ENCODE measurements at places on chromosomes 5 and 9.

DNA sequence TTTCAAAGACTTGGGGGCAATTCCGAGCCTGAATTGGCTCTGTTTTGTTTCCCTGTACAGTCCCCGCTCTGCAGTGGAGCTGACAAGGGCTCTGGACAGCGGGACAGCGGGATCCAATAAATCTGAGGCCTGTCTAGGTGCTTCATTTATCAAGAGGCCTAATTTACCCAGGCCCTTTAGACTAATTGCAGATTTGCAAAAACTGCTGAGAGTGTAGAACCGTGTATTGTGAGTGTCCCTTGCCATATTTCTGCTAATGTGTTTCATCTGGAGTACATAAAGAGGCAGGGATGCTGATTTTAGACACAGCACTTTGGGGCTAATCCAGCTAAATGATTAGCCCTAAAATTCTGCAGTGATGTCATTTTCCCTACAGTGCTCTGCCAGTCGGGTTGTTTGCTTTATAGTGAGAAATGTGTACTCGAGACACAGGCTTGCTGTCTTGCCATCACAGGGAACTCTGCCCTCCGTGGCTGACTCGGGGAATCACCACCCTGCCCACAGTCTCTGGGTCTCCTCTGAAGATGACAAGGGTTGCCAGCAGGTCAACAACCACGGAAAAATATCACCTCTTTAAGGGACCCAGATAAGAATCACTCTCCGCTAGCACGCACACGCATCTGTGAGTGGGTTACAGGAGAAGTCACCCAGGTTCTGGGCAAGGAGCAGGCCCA lies 592.0 kb downstream of the BNC2 start:
- DNase-seq: no peak

DNA sequence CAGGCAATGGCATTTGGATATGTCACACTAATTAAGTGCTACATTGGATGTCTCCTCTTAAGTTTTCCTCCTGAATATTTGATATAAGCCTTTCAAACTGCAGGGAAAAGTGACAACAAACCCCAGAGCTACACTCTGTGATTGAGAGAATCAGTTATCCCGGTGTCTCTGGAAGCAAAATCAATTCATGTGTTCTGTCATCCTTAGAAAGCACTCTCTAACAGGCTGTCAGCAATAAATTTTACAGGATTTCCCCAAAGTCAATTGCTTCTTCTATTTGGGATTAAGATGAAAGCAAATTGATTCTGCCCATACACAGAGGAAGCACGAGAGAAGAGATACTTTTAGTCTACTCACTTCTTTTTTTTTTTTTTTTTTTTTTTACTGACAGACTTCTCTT lies 332.4 kb downstream of the CDH18 start:
- DNase-seq: no peak

- no peak for DNase-seq
These were observed 11.0 kb upstream of the ABLIM3 start for GRCh38 chr5:149130121-149130914.

- DNase-seq: no peak
These were observed 37.1 kb downstream of the FBXW11 start for GRCh38 chr5:171969288-171969880.

DNA sequence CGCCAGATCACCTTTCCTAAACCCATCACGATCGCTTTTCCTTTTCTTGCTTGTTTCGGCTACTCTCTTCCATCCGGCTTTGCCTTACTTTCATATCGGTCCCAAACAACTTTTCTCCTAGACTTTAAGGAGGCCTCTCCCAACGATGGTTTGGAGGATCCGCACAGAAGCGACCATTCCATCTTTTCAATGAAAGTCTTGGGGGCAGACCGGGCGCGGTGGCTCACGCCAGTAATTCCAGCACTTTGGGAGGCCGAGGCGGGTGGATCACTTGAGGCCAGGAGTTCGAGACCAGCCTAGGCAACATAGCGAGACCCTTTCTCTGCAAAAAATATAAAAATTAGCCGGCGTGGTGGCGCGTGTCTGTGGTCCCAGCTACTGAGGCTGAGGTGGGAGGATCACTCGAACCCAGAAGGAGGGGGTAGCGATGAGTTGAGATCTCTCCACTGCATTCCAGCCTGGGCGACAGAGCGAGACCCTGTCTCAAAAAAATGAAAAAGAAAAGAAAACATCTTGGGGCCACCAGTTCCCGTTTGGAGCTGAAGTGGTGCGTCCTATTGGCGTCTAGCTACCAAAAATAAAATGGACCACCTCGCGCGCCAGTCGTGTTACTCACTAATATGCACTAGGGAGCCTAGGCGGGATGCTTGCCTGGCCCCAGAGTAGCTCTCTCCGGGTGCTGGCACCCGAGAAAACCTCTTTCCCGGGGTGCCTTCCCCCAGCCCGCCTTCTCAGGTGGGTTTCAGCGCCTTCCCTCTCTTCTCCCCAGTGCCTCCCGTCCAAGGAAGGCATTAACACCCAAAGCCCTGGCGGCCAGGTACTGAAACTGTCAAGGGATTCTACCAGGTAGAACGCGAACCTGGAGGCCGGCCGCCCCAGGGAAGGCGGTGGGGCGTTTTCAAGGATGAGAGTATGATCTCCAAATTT lies 800 bp upstream of the AP3B1 start:
- DNase-seq: peak; percentile 20

- no peak for DNase-seq
These were observed 30.4 kb upstream of the MTMR12 start for GRCh38 chr5:32343058-32343672.

GRCh38 chr5:148780711-148781110 lies 45.7 kb upstream of the ADRB2 start:
- no peak for DNase-seq

GRCh38 chr5:180213256-180213600 lies 4.2 kb upstream of the RASGEF1C start:
- no peak for DNase-seq

- no peak for DNase-seq
These were observed at the start of gene NR2F1-AS1 for GRCh38 chr5:93580927-93581445. TSS of gene NR2F1-AS1 (minus strand) at chr5:93581219.

- no peak for DNase-seq
These were observed 23.3 kb downstream of the ENC1 start for GRCh38 chr5:74617202-74617601.

- no peak for DNase-seq
These were observed 7.0 kb downstream of the NSMF start for GRCh38 chr9:137452006-137452760.

DNA sequence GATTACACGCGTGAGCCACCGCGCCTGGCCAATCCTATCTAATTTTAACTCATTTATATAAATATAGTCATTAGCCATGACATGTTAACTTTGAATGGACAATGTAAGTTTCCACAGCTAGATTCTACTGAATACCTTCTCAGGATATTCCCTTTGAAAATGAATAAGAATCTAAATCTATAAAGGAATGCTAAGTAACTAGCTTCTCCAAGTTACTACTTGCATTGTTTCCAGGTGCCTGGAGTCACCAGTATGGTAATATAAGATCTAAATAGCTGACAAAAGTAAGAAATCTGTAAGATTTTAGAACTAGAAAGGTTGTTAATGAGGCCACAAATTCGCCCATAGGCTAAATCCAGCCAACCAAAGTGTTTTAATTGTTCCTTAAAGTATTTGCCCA lies 189.1 kb upstream of the SLC12A2 start:
- no peak for DNase-seq

GRCh38 chr9:78143281-78144007 lies 92.4 kb upstream of the CEP78 start:
- no peak for DNase-seq

GRCh38 chr5:57718155-57718554 lies 235.5 kb upstream of the ACTBL2 start:
- no peak for DNase-seq

DNA sequence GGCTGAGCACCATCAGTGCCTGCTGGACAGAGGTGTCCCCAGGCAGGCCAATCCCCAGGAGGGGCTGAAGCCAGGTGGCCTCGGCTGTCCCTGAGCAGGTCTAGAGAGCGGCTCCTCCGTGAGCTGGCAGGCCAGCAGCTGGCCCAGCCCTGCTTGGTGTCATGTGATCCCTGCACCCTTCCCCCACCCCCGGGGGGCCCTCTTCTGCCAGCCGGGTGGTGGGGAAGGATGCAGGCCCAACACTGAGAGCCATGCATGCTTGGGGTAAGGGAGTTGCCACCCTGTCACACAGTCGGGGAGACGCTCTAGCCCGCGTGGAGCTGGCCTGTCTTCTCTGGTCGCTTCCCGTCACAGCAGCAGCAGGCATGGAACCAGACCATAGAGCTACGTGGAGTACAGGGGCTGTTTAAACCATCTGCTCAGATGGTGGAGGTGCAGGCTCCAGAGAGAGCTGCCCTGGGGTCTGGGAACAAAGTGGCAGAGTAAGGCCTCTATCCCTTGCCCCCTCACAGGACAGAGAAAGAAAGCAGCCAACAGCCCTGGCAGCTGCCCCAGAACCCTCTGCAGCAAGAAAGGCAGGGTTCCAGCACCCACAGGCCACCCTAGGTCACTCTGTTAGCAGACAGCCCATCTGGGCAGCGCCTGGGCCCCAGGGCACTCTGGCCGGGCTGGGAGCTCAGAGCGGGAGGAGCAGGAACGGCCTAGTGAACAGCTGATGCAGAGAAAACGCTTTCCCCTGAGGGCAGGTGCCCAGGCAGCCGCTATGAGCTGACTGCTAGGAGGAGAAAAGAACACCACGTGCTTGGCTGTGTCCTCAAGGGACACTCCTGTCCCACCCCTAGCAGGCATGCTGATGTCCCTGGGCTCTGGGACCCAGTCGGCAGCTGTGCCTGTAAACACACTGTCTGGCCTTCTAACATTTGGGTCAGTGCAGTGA lies 6.8 kb downstream of the RALGDS start:
- DNase-seq: no peak

GRCh38 chr9:77194423-77194822 lies 17.1 kb downstream of the VPS13A start:
- no peak for DNase-seq

DNA sequence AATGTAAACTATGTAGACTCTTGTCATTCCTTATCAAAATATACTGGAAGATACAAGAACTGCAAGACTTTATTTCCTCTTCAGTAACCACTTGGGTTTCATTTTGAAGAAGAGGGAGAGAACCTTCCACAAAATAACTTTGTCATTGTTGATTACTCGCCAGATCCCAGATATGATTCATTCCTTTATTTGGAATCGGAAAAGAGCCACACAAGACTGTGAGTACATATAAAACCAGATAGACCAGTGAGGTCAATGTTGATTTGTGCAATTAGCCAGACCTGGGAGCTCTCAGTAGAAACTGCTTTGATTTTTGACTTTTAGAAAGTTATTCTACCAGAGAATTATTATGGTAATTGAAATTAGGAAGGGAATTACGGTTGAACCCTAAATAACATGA lies 146.1 kb downstream of the TMEM167A start:
- no peak for DNase-seq

- no peak for DNase-seq
These were observed 169.3 kb upstream of the PPP1R2B start for GRCh38 chr5:156680831-156681230.

- no peak for DNase-seq
These were observed 261.7 kb downstream of the ISL1 start for GRCh38 chr5:51644976-51645375.

- DNase-seq: no peak
These were observed 27.0 kb downstream of the ADRA1B start for GRCh38 chr5:159943326-159943725.

DNA sequence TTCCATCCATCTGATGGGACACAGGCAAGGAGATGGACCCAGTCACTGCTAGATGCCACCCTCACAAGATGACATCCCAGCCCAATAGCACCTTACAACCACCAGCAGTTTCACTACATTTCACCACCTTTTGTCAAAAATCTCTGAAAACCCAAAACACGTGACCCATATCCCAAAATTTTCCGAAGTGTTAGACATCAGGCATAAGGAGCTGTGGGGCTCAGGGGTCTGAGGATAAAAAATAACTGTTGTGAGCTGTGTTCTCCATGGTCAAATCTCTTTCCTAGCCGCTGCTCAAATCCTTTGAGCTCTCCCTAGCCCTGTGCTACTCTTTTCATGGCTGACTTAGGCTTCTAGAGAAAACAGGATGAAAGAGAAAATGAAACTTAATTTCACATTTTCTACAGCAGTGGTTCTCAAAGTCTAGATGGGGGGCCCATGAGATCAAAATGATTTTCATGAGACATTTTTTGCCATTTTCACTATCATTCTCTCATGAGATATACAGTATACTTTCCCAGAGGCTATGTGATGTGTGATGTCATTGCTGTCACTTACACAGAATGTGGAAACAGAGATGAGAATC lies 40.7 kb downstream of the TIMD4 start:
- no peak for DNase-seq

DNA sequence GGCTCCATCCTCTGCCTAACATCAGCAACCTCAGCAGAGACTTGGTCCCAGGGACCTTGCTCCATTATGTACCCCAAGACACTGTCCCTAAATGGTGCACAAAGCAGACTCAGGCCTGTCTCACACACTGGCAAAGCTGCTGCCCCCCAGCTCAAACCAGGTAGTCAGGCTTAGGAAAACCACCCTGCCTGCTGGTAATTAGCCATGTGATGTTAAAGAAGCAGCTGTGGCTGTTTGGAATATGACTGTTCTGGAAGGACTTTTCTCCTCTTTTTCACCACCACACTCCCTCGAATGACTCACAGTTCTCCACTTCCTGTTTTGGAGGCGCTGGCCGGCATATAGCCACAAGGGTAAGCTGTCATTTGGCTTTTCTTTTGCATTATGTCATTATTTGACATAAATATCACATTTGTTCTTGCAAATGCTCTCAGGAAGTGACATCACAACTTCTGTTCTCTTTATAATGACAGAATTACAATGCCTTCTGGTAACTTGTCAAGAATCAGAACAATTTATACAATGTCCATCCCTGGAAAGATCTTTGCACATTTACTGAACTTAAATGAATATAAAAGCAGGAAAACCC lies 113.9 kb downstream of the SUSD1 start:
- peak; percentile 46 for DNase-seq

DNA sequence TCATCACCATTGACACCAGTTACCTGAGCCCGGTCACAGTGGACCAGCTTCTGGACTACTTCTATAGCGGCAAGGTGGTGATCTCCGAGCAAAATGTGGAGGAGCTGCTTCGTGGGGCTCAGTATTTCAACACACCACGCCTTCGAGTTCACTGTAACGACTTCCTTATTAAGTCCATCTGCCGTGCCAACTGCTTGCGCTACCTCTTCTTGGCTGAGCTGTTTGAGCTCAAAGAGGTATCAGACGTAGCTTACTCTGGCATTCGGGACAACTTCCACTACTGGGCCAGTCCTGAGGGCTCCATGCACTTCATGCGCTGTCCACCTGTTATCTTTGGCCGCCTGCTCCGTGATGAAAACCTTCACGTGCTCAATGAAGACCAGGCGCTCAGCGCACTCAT lies 520 bp downstream of the CCIN start:
- DNase-seq: no peak

Data from GM12891 (cell line).